Fibroblast of skin of left quadriceps (primary cell): ENCODE measurements at places on chromosomes 3 and 15.

- DNase-seq = no peak
Measured at GRCh38 chr15:63626955-63627354, 29.8 kb downstream of the FBXL22 start.

DNA sequence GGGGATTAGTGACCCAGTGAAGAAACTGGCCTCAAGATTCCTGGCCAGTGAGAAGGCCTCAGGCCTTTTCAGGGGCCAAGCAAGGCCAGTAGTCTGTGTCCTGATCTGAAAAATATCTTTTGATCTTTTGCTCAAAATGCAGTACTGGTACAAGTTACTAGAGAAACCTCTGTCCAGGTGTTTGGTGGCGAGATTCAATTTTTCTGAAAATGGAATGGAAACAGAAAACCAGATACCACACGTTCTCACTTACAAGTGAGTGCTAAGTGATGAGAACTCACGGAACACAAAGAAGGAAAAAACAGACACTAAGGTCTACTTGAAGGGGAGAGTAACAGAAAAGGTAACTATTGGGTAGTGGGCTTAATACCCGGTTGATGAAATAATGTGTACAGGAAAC lies 463.4 kb downstream of the ZIC1 start:
- no peak for DNase-seq

DNA sequence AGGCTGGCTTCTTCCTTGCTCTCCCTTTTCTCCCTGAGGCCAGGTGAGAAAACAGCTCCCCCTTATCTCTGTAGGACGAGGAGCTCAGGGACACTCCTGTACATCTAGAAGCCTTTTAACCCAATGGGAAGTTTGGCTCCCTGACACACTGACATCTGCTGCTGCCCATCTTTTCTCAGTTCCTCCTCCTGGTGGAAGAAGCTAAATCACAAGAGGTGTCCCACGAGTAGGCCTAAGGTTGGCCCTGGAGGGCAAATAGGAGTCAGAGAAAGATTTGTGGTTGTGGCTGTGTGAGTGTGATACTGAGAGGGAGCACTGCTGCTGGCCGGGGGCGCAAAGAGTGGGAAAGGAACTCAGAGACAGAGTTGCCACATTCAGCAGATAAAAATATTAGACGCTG lies 49.5 kb downstream of the ARHGAP31 start:
- DNase-seq = no peak

DNA sequence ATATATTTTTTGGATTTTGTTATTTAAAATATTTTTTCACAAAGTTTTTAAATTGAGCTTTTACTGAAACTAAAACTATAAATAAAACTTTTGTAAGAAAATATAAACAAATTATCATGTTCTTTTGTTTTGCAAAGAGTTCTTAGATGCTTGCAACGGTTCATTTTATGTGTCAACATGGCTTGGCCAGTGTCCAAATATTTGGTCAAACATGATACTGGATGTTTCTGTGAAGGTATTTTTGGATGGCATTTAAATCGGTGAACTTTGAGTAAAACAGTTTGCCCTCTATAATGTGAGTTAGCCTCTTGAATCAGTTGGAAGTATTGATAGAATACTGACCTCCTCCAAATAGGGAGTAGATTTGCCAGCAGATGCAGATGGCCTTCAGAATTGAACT lies 612.6 kb upstream of the NECTIN3 start:
- no peak for DNase-seq

DNA sequence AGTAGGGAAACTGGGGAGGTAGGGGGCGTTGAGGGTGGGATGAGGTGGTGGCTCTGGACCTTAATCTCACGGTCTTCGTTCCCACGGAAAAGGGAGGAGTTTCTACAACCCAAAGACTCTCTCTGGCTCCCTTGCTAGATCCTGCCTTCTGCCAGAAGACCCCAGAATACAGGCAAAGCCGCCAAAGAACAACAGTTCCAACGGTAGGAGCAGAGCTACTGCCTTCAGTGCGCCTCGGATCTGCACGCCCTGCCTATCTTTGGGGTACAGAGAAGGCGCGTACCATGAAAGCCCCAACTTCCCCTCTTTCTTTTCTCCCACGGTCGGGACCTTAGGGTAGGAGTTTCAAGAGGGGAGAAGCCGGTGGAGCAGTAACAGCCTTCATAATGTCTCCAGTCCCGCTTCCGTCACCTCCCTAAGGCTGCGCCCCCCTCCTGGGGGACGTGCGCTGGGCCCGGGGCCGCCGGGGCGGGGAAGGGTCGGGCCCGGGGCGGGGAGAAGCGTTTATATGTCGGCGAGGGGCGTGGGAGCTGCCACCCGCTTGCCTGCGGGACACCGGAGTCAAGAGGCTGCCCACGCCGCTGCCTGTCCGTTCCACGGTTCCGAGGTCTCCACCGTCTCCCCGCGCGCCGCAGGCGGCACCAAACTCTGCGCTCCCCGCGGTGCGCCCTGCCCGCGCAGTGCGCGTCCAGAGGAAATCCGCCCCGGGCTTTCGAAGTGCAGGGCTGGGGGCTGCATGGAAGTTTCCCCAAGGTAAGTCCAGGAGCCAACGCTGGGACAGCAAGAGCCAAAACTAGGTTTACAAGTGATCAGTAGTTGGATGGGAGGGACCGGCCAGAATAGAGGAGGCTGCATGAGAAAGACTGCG lies at the start of gene COL6A6:
COL6A6 (plus strand) TSS at position 533 of the 868 bp plus-strand sequence. CDS start 43,188 bp downstream, outside the sequence.
- no peak for DNase-seq

DNA sequence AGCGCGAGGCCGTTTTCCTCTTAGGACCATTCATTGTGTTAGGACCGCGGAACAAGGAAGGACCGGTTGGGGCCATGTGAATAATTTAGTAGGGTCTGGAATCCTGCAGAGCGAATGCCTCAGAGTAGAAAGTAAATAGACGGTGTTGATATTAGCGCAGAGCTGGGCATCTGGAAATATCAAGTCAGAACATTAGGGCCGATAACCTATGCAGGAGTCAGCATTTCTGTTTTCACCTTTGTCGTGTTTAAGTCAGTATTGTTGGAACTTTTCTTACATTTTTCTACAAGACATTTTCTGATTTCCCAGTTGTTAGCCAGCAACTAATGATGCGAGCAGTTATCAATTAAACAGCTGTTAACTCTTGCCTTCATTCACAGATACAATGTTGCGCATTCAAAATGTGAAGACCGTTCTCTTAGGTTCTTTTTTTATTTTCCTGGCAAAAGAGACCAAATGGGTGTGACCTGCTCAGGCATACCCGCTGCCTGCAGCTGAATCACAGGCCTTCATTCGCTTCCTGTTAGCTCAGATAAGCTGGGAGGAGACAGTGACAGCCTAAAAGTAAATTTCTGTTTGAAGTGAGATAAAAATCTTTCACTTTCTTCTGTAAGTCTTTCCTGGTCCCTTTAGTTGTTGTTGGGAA lies 966 bp upstream of the PKM start:
- peak; percentile 32 for DNase-seq

GRCh38 chr3:184604039-184604601 lies 42.5 kb downstream of the EPHB3 start:
- no peak for DNase-seq

GRCh38 chr3:43616034-43616433 lies 5.8 kb downstream of the ANO10 start:
- DNase-seq = no peak

DNA sequence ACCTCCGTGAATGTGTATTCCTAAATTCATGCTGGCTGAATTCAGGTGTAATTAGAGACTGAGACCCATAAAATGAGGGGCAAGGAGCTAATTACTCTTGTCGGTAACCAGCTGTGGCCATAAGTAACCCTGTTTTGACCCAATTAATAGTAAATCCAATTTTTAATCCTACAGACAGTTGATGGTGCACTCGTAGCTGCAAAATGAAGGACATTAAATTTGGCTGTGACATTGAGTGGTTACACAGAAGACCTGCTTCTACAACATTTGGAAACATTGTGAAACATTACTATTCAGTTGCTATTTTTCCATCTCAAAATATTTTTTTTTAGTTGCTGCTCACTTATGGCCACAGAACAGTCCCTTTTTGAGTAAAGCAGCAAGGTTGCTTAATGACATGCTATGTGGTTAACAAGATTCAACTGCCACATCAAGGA lies 33.0 kb downstream of the MBNL1 start:
- no peak for DNase-seq

GRCh38 chr15:61146091-61146930 lies 82.8 kb downstream of the RORA start:
- no peak for DNase-seq

- no peak for DNase-seq
Measured at GRCh38 chr15:59354417-59355031, 18.1 kb downstream of the MYO1E start.

- DNase-seq = no peak
Measured at GRCh38 chr3:73569246-73569760, 55.4 kb downstream of the PDZRN3 start.

DNA sequence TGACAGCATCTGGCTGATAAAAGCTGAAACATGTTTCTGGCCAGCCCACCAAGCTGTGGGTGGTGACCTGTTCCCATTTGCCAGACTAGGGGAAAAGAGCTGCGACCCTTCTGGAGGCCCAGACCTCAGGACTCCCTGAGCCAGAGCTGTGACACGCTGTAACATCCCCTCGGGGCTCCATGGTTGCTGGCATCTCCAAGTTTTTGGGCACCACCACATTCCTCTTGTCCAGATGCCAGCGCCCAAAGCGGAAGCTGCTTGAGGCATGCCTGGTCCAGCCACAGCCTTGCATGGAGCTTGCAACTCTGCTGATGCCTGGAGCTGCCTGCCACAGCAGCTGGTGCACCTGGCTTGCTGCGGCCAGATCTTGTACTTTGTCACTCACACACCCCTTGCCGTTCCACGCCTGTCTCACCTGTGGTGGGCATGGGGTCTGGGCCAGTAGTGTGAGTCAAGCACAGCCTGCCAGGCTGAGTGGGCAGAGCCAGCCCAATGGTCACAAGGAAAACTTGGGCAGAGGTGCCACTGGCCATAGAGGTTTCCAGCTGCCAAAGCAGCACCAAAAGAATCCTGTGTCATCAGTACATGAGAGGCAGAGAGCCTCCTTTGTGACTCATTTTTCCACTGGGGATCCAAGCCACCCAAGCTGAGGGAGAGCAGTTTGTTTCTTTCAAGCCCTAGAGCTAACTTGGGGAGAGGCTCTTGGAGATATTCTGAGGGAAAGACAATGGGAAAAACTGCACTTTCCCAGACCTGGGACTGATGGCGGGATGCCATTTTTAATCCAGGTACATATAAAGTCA lies 45.7 kb upstream of the PTX3 start:
- no peak for DNase-seq

DNA sequence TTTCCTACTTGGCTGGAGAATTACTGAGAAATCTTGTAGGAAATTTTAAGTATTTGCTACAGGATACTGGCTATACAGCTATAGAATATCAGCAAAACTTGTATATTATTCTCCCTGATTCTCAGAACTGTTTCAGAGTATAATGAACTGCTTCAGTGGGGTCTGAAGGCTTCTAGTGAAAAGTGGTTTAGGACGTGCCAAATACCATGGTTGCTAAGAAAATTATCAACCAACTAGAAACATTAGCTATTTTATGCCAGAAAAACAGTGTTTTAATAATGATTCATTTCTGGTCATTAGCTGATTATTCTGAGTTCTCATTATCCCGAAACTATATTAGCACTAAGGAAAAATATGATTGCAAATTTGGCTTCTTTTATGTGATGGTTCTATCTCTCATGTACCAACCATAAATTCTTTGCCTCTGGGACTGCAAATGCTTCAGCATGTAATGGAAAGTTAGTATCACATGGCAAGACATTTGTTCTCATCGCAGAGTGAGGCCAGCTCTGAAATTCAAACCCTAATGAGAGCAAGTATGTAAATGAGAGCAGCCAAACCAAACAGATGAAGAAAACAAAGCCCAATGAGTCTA lies 11.0 kb upstream of the TSC22D2 start:
- DNase-seq = no peak
